ENCODE measurements at places on chromosomes 5 and 9.

DNA sequence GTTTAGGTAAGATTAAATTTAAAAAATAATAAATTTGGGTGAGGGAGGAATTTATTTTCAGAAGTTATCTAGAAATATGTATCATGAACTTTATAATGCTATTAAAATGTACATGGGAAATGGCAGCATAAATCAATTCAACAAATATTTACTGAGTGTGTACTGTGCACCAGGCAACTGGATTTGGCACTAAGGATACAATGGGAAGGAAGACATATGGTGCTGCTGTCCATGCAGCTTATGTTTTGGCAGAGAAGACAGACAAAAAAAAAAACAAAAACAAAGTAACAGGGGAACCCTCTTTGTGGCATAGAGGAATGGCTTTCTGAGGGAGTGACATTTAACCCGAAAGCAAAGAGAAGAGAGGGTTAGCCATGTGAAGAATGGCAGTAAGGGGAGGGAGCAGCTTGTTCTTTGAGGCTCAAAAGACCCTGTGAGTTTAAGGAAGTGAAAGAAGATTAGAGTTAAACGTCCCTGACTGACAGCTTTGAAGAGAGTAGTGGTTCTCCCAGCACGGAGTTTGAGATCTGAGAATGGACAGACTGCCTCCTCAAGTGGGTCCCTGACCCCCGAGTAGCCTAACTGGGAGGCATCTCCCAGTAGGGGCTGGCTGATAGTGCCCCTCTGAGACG, 23.9 kb downstream of the CNTRL start:
- no peak for DNase-seq

- DNase-seq = no peak
Observed at GRCh38 chr5:8981016-8981415, 564.9 kb downstream of the SEMA5A start.

DNA sequence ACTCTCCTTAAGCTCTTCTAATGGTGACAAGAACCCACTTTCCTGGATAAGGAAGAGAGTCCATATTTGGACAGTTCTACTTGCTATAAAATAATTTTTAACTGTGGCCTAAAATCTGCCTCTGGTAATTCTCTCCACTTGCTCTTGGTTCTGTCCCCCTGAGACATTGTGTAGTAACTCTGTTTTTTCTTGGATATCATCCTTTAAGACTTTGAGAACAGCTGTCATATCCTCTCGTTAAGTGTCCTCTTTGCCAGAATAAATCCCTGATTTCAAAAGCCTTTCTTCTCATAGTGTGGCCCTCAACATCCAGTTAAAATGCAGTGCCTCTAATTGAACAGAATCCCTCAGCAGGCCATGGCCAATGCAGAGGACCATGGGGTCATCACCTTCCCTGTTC, 101.5 kb downstream of the ARHGEF28 start:
- DNase-seq = no peak

DNA sequence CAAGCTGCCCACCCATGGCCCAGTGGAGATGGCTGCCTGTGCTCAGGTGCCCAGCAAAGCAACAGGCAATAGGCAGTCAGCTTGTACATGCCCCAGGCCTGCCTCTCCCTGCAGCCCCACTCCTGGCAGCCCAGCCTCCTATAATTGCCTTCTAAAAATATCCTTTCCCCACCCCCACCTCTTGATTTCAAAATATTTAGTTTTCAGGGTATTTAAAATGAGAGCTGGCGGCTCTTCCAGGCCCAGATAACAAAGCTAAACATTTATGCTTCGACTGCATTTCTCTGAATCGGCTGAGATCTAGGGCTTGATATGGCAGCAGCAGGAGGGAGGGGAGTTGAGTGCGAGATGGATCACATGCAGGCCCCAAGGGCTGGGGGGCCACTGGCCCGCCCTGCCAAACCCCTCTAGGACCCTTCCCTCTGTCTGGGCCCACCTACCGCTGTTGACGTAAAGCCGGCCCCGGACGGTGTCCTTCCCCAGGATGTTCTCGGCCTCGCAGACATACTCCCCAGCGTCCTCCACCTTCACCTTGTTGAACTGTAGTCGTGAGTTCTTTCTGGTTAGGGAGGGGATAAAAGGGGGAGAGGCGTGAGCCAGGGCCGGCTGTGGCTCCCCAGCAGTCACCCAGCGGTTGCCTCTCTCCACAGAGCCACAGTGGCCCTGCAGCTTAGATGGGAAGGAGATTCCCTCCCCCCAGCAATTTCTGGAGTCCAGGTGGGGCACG, 85.0 kb downstream of the PSD2 start:
- DNase-seq = no peak

DNA sequence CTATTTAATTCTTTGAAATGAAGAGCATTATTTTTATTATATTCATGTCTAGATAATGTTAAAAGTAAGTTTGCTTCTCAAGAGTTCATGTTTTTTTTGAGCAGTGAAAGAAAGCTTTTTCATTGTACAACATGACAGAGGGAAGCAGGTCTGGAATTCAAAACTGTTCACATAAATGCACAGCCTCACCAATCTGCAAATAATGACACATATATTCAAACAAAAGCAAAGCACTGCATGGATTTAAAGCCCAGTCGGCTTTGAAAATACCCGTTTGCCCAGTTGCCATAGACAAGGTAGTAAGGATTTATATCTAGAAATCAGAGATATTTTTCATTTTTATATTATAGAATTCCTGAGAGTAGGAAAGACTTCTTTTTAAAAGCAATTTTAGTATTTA, 201.8 kb downstream of the CD180 start:
- DNase-seq = no peak
